H54 (cell line): ENCODE measurements at places on chromosomes 1 and 21.

- DNase-seq: no peak
Measured at GRCh38 chr1:56639211-56639610, 5.9 kb upstream of the PRKAA2 start.

- DNase-seq: no peak
Measured at GRCh38 chr1:68046885-68047658, 3.4 kb downstream of the DIRAS3 start.

- DNase-seq: no peak
Measured at GRCh38 chr1:3922851-3923250, 22.8 kb upstream of the C1orf174 start.

DNA sequence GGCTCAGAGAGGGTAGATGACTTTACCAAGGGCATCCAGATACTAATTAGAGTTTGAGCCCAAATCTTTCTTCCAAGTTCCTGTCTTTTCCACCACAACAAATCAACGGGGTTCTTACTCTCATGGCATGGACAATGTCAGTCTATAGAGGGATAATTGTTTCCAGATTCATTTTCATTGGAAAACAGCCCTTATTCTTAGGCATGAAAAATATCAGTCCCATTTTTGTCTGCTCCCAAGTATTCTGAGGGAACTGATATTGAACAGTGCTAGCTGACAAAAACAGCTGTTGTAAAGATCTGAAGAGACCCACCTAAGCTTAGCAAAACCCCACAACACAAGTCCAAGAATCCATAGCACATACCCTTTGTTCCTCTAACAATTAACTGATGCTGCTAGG is 349.1 kb upstream of the BEND5 start:
- DNase-seq: no peak

- no peak for DNase-seq
Measured at GRCh38 chr21:26448751-26449150, 124.3 kb downstream of the CYYR1 start.

- no peak for DNase-seq
Measured at GRCh38 chr1:229124116-229124515, 146.8 kb upstream of the RAB4A start.

DNA sequence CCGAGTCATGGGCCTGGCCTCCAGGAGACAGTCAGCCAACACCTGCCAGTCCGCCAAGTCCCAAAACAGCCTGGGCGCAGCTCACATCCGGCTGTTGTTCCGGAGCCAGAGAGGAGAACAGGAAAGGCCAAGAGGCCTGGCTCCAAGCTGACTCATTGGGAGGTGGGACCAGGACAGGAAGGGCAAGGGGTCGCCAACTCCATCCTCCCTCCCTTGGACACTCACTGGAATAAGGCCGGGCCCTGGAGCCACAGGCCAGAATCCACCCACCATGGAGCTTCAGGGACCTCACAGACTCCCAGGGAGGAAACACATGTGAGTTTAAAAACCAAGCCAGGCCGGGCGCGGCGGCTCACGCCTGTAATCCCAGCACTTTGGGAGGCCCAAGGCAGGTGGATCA is 25.1 kb upstream of the CLIC4 start:
- peak; percentile 63 for DNase-seq

DNA sequence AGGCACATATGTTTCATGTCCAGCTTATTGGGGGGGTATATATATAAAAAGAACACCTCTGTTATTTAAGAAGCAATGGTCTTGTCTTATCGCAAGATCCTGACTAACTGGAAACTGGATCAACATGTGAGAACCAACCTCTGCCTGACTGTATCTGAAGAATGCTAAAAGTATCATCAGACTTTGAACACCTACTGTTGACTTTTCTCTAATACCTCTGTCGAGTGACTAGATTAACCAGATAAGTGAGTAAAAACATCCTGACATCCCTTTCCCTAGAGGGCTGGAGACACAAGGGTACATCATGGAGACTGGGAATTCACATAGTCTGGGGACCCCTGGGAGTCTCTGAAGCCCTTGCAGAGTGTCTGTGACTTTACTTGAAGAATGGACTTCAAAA is 26.3 kb upstream of the PIGC start:
- no peak for DNase-seq

GRCh38 chr1:36879613-36880012 is 154.7 kb downstream of the GRIK3 start:
- no peak for DNase-seq

DNA sequence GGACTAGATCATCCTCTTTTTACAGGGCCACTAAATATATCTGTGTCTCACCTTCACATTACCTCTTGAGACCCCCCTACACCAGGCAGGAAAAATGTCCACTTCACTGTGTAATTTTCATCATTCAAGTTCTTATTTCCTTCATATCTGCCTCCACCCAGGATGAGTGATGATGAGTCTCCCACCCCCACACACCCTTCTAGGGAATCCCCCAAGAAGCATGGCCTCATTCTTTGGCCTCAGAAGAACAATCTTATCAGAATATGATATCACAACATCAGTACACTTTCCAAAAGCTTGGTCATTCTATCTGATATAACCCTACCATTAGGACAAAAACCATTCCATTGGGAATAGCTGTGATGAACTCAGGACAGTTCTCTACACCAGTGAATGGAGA is 170.3 kb upstream of the DUSP10 start:
- no peak for DNase-seq

GRCh38 chr1:178467837-178468236 is 28.9 kb downstream of the CLEC20A start:
- DNase-seq: no peak

DNA sequence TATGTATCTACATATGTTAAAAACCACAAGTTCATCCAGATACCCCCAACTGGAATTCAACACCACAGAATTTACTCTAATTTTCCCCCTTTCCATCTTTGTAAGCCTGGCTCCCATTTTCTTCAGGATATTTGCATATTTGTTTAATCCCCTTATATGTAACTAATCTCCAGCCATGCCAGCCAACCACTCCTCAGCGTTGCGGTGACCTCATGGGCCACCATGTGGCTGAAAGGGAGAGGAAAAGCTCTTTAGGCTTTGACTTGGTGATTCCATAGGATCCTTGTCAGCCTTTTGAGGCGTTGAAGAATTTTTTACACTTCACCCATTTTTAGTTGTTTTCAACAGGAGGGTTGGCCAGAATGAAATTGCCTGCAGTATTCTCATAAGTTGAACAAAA is 10.0 kb downstream of the CLDN19 start:
- DNase-seq: no peak

GRCh38 chr1:205733438-205734175 is 16.4 kb downstream of the NUCKS1 start:
- DNase-seq: no peak

GRCh38 chr1:230868736-230869385 is 540 bp upstream of the C1orf198 start:
- DNase-seq: peak; percentile 61

DNA sequence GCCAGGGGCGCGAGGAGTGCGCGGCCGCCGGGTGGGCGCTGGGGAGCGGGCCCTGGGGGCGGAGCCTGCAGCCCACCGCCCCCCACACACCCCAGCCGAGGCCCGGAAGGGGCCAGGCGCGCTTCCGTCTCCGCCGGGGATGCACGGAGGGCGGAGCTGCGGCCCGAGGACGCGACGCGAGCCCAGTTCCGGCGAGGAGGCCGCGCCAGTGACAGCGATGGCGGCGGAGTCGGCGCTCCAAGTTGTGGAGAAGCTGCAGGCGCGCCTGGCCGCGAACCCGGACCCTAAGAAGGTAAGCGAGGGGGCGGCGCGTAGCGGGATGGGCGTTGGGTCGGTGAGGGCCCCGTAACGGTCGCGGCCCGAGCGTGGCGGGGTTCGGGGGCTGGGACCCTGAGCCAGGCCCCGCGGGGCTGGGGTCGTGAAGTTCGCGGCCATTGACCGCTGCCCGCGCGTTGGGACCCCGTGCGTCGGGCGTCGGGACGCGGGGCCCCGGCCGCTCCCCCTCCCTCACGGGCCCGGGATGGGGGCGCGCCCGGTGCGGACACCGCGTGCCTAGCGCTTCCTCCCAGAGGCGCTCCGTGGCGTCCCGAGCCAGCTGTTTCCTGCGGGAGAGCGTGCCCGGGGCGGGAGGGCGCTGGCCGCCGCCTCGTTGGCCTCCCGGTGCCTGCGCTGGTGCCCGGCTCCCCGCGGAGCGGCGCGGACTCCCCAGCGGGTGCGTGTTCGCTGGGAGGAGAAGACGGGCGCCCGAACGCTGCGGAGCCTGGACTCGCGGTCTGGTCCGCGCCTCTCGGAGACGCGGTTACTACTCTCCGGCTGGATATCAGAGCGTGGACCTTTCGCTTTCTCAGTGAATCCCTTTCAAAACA is at the start of gene ELOA:
ELOA (plus strand) TSS at position 185 of the 866 bp plus-strand sequence; CDS start at position 218, 33 bp downstream.
- peak; percentile 64 for DNase-seq

DNA sequence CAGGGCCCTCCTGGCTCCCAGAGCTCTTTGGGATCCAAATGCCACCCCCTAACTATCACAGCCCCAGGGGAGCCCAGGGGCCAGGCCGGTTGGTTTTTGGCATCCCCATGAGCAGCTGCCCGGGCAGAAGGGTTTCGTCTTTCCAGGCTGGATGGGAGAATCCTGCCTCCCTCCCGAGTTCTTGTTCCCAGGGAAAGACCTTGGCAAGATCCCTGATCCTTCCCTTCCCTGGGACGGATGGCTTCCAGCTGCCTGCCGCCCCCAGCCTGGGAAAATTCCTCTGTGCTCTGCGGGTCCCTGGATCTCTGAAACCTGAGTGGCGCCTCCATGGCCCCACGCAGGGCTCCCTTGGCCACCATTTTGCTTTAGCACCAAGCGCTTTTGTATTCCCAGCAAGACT is 55.6 kb downstream of the TAS1R2 start:
- DNase-seq: no peak

DNA sequence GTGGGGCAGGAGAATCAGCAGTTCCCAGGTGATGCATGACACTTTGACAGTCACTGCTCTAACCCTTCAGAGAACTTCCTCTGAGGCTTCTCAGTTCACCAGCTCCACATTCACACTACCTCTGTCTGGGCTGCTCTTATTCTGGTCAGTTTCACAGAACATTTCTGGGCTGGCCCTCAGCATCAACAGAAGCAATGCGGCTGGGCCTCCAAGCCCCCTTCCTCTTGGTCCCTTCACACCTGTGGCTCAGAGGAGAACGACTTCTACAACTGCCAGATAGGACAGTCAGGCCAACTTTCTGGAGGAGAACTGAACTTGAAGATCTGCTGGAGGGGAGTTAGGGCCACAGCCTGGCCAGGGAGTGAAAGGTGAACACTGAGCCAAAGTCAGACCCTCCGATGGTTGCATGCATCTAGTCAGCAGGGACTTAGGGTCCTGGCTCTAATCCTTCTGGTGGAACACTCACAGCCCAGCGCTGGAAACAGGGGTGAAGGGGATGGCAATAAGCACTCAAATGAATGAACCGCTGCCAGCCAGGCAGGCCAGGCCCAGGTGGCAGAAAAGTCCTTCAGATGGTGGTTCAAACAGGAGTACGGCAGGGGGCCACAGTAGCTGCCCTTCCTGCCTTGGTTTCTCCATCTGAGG is 274.1 kb downstream of the FOXD2 start:
- no peak for DNase-seq

DNA sequence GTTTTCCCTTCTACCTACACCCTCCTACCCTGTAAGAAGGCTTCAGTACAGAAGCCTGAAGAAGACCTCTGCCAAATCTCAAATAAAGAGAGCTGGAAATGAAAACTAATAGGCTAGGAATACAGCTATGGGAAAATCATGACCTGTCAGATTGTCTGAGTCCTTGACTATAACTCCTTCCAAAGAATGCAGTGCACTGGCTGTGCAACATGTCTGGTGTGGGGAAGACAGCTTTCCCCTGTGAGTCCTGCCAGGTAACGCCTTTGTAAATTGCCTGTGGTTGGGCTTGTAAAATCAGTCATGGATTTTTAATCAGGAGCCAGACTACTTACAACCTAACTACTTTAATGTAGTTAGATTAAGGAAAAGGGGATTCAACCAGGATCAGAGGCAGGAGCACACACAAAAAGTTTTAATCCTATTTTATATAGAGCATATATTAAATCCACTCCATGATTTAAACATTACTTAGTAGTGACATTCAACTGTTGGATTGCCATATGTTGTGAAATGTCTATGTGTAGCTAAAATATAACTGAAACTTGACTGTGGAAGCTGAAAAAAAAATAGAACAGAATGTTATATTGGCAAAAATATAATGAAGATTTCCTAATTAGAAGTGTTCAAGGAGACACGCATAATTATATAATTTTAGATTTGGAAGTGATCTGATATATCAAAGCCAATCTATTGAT is 1667.8 kb downstream of the KCNT2 start:
- no peak for DNase-seq

- DNase-seq: no peak
Measured at GRCh38 chr1:90305577-90305976, 310.7 kb downstream of the ZNF326 start.

- no peak for DNase-seq
Measured at GRCh38 chr1:154240294-154240833, 19.6 kb downstream of the UBAP2L start.

DNA sequence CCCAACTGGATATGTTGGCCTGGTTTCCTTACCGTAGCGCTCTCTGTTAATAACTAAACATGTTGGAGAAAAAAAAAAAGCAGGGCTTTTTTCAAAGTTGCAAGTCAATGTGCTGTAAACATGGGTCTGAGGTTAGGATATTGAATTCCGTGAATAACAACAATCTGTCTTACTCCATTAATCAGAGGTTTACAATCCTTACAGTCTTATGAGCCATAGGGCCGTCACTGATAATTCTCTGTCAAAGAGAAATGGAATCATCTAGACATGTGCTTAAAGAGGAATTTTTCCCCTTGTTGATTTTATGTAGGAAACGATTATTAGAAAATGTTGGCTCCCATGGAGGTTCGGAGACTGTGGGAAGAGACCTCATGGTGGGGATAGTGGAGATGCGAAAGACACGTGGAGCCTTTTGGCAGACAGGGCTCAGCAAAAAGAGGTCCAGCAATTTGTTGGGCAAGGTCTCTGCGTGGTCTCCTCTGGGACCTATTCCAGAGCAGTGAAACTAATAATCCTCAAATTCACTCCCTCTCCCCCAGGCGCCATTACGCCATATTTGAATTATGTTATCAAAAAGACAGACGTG is 83.5 kb upstream of the CLDN14 start:
- DNase-seq: no peak

DNA sequence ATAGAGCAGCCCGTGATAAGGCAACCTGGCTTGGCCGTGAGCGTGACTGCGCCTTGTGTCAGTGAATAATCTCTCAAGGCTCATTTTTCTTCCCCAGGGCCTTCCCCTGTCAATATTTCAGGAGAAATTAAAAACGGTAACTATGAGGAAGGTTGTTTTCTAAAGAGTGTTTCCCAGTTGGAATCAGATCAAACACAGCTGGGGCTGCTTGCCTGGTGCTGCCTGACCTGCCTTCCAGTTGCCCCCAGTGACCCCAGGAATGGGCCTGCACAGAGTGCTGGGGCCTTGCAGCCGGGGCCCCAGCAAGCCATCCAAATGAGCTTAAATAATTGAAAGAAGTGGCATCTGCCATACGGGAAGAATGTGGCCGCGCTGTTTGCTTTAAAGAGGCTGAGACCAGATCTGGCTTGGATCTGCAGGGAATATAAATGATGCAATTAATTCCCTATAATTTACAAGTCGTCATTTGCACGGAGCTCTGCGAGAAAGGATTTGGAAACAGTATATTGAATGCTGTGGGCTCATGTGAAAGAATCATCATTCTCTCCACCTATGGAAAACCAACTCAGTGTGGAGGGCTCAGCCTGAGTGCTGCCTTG is 203.9 kb downstream of the C1orf94 start:
- DNase-seq: no peak

GRCh38 chr1:88228114-88228513 is 456.0 kb upstream of the PKN2 start:
- DNase-seq: no peak
